ENCODE measurements at places on chromosomes 2 and 18.
A peak's percentile ranks its signal among the peaks of the same experiment; 100 is the strongest.

GRCh38 chr2:166417669-166418068 is 41.9 kb upstream of the SCN9A start:
- DNase-seq = no peak

- no peak for DNase-seq
Observed at GRCh38 chr2:25332571-25332970, 9.2 kb downstream of the DNMT3A start.

DNA sequence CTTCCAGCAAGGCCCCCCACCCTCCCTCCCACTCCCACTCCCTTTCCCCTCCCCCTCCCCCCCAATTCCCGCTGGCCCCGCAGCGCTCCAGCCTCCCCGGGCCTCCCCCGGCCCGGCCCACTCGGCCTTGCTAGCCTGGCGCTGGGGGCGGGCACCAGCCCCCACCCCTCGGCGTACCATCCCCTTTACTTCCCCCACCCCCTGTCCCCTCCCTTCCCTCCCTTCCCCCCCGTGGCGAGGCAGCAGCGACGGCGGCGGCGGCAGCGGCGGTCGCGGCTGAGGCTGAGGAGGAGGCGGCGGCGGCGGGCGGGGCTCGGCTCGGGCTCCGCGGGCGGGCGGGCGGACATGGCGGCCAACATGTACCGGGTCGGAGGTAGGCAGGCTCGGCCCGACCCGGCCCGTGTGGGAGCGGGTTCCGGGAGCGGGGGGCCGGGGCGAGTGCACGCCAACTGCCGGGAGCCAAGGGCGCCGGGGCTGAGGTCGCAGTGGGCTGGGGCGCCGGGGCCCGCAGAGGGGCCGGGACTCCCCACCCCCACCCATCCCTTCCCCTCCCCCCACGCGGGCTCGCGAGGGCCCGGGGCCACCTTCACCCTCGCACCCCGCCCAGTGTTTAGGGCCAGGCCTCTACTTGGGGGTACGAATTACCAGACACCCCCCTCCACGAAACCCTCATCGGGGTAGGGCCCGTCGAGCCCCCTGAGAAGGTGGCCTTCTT is at the start of gene MTA3:
Gene MTA3, plus strand, starts transcription at position 232 of the 715 bp plus-strand sequence. Its CDS starts 114 bp downstream, at position 346.
- DNase-seq = peak; percentile 79

GRCh38 chr2:30527411-30527810 is 80.4 kb downstream of the LCLAT1 start:
- no peak for DNase-seq

DNA sequence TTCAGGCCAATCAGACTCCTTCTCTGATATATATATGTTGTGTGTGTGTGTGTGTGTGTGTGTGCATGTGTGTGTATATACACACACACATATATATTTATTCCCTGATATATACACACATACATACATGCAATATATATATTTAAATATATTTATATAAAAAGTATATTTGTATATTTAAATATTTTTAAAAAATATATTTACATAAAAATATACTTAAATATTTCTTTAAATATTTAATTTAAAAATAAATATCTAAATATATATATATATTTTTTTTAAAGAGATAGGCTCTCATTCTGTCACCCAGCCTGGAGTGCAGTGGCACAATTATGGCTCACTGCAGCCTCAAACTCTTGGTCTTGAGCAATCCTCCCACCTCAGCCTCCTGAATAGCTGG is 281.3 kb downstream of the DYSF start:
- no peak for DNase-seq

GRCh38 chr2:118817469-118817868 is 30.0 kb downstream of the EN1 start:
- no peak for DNase-seq

DNA sequence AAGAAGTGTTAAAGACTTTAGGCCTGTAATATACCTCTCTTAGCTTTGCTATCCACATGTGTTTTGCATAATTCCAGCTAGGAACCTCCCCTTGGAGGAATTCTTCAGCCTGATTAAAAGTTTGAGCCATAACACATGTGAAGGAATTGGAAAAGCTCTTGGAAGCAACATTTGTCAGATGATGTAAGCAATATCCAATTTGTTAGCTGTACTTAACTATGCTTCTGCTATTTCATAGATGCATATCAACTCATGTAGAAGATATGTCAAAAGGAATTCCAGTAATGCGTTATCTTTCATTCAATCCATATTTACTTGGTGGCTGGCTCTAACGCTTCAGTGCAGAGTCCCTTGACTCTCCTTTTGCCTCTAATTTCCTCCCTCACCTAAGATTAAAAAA is 46.2 kb downstream of the PKP4 start:
- DNase-seq = no peak

DNA sequence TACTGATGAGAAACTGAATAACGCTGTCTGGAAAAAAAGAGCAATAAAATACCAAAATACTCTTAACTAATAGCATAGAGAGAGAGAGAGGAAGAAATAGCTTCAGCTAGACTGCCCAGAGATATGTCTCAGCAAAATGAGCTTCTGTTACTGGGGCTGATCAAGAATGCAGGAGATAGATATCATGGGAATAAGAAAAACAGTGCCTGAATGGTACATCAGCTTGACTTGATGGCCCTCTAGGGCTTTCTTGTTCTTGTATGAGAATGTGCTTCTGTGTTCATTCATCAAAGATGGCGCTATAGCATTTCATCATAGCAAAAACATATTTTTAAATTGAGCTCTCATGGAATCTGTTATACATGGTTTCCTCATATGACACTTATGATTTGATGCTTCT is 151.2 kb downstream of the CALCRL start:
- DNase-seq = no peak

DNA sequence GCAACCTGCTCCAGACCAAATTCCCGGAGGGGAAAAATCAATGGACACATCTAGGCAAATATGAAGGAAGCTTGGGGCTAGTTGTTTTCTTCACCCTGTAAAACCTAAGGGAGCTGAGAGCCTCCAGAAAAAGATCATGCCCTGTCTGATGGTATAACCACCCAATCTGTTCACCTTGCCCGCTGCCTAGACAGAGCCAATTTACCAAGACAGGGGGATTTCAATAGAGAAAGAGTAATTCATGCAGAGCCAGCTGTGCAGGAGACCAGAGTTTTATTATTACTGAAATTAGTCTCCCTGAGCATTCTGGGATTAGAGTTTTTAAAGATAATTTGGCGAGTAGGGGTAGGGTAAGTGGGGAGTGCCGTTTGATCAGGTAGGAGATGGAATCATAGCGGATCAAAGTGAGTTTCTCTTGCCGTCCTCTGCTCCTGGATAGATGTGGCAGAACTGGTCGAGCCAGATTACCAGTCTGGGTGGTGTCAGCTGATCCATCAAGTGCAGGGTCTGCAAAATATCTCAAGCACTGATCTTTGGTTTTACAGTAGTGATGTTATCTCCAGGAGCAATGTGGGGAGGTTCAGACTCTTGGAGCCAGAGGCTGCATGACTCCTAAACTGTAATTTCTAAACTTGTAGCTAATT is 35.1 kb upstream of the B4GALT6 start:
- DNase-seq = no peak

- DNase-seq = no peak
Observed at GRCh38 chr2:216497382-216498069, 1.1 kb upstream of the RPL37A start.

DNA sequence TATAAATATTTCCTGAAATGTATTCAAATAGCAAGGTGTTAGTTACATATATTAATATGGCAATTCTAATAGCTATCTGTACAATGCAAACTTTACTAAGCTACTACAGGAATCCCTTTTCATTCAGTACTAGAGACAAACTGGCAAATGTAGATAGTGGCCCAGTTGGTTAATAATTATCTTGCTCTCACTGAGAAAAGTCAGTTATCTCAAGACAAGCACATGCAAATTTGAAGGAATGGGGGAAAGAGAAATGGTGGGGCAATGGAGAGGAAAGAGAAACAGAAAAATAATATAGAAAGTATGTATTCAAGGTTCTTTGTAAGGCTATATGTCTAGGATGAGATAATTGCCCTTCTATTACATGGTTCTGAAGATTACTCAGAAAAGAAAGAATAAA is 280.0 kb downstream of the FIGN start:
- DNase-seq = no peak

DNA sequence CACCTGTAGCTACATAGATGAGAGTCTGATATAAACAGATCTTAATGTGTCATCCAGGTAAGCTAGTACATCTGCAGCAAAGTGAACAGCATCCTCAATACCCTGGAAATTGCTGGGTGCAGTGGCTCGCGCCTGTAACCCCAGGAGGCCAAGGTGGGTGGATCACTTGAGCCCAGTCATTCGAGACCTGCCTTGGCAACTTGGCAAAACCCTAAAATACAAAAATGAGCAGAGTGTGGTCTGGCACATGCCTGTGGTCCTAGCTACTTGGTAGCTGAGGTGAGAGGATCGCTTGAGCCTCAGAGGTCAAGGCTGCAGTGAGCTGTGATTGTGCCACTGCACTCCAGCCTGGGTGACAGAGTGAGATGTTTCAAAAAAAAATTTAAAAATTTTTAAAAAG is 233.9 kb upstream of the SP5 start:
- DNase-seq = no peak

GRCh38 chr2:229297247-229297646 is 26.2 kb upstream of the PID1 start:
- no peak for DNase-seq

DNA sequence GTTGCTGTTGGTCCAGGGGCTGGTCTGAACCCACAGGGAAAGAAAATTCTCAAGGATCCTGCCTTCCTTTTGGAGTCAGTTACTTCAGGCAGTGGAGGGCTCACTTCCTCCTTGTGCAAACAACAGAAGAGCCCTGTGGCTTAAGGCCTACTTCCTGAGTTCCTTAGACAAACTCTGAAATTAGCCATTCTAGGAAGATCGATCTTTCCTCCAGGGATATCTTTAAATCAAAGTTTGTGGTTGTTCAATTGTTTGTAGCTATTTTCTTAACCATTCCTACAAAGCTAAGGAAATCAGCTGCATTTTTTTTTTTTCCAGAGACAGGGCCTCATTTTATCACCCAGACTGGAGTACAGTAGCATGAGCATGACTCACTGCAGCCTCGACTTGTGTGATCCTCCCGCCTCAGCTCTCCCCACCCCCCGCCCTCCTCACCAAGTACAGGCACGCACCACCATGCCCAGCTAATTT is 156.0 kb downstream of the TANC1 start:
- no peak for DNase-seq

GRCh38 chr2:3656762-3657721 is 958 bp upstream of the ALLC start:
- no peak for DNase-seq

GRCh38 chr2:8438996-8439395 is 242.9 kb upstream of the ID2 start:
- DNase-seq = no peak

DNA sequence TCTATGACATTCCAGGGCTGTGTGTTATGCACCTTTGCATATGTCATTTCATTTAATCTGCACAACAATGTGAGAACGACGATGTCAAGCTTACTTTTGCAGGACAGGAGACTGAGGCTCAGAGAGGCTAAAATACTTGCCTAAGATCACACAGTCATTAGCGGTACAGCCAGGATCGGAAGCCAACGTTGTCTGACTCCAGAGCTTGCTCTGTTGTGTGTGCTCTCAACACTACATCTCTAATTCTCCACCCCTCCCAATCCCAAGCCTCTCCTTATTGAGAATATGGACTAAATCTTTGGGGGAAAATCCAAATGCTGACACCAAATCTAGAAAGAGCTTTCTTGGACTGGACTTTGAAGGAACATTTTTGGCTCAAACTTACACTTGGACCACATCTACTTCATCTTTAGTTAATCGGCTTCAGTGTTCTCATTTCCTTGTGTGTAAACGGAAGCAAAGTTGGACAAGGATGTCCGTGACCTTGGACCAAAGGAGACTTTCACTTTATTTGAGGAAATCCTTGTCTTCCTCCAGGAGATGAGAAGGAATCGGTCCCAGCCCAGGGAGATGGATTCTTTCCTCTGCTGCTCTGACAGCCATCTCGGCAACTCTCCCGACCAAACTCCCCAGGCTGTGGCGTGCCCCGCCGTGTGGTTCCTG is 242.4 kb downstream of the LPIN1 start:
- no peak for DNase-seq

GRCh38 chr2:71479261-71479660 is 25.9 kb downstream of the DYSF start:
- no peak for DNase-seq

DNA sequence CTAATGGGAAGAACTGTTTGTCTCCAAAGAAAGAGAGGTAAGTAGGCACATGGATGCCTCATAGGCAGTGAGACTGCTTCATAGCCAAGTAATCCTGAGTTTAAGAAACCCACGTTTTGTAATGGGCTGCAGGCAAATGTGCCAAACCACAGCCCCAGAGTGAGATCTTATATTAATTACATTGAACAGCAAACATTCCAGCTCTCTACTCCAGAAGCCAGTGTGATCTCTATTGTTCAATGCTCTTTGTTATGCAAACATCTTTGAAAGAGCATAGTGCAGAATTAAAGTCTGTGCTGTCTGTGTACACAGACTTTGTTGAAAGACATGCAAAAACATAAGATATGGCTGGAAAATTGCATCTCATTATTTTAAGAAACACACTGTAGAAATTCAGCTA is 720.8 kb upstream of the REG3G start:
- no peak for DNase-seq

DNA sequence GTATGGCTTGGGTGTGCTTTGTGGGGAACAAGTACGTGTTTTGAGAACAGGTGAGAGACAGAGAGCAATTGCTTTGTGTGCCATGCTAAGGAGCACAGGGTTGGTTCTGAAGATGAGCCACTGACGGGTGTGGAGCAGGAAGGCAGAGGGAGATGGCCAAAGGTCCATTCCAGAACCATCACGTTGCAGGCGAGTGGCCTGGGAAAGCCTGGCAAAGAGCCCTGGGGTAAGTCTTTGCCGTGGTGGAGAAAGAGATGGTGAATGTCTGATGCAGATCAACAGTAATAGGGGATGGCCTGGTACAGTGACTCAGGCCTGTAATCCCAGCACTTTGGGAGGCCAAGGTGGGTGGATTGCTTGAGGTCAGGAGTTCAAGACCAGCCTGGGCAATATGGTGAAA is 93.5 kb upstream of the ZNF521 start:
- DNase-seq = no peak

- DNase-seq = no peak
Observed at GRCh38 chr2:54419388-54419787, 36.7 kb upstream of the SPTBN1 start.

GRCh38 chr2:241734208-241734466 is 293 bp upstream of the D2HGDH start:
- DNase-seq = no peak

- no peak for DNase-seq
Observed at GRCh38 chr18:49886891-49887764, 73.8 kb upstream of the ACAA2 start.

GRCh38 chr2:130807659-130808385 is 28.9 kb upstream of the ARHGEF4 start:
- DNase-seq = peak; percentile 60

GRCh38 chr2:206800506-206801417 is 35.4 kb downstream of the FASTKD2 start:
- no peak for DNase-seq

- no peak for DNase-seq
Observed at GRCh38 chr18:11883153-11883552, 25.0 kb downstream of the MPPE1 start.

- DNase-seq = no peak
Observed at GRCh38 chr2:117613101-117613500, 201.4 kb upstream of the DDX18 start.

Data from type B pancreatic cell (in vitro differentiated cells).